ENCODE measurements at places on chromosomes 7 and 10.

GRCh38 chr7:140744005-140744404 is 47.5 kb downstream of the NDUFB2 start:
- no peak for DNase-seq

DNA sequence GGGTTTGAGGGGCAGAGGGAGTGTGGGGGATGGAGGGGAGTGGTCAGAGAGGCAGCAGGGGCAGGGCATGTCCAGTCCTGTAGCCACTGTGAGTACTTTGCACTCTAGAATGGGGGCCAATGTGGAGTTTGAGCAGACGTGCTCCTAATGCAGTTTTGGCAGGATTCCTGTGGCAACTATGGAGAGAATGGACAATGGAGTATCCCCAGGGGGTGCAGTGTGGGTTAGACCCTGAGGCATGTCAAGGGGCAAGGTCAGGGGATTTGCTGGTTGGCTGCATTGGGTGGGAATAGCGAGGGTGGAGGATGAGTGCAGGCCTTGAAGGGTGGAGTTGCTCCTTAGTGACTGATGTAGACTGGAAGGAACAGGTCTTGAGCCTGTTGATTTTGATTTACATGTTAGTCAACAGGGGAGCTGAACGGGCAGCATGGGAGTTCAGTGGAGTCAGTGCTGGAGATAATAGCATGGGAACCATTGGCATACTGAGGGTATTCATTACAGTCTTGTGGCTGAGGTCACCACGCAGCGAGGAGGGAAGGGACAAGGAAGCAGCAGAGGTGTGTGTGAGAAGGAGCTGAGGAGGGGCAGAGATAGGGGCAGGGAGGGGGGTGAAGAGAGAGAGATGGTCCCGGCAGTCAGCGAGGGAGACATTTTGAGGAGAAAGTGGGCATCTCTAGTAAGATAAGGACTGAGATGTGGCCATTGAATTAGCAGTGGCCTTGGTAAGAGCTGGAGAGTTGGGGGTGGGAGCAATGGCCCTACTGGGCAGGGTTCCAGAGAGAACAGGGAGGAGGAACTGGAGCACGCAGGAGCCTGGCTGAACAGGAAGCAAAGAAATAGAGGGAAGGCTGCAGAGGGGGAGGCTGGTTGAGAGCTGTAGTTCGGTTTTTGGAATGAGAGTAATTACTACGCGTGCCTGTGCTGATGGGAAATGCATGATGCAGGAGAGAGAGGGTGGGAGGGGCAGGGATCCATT is 112.7 kb downstream of the CCNY start:
- DNase-seq = no peak

- no peak for DNase-seq
Measured at GRCh38 chr10:4307910-4308309, 518.1 kb upstream of the AKR1E2 start.

GRCh38 chr10:43236176-43236850 is 30.6 kb downstream of the RASGEF1A start:
- DNase-seq = no peak

- no peak for DNase-seq
Measured at GRCh38 chr10:102549549-102549948, 45.8 kb downstream of the SUFU start.

GRCh38 chr7:117895276-117895675 is 22.0 kb upstream of the CTTNBP2 start:
- no peak for DNase-seq

DNA sequence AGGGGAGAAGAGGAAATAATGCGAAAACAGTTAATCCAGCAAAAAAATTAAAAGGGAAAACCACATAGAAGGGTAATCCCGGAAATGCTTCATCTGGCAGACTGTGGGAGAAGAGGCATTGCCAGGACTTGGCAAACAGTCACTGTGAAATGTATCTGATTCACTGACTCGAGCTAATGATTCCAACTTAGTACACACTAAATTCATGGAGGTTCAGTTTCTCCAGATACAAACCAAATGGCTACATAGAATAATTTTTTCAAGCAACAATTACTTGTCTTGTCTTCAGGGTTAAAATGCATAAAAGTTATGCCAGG is 36.4 kb downstream of the GDI2 start:
- no peak for DNase-seq

- no peak for DNase-seq
Measured at GRCh38 chr7:139829025-139829774, at the start of gene TBXAS1. Gene TBXAS1, plus strand, starts transcription at chr7:139829264. Its CDS starts 127 bp downstream, at chr7:139829391.

DNA sequence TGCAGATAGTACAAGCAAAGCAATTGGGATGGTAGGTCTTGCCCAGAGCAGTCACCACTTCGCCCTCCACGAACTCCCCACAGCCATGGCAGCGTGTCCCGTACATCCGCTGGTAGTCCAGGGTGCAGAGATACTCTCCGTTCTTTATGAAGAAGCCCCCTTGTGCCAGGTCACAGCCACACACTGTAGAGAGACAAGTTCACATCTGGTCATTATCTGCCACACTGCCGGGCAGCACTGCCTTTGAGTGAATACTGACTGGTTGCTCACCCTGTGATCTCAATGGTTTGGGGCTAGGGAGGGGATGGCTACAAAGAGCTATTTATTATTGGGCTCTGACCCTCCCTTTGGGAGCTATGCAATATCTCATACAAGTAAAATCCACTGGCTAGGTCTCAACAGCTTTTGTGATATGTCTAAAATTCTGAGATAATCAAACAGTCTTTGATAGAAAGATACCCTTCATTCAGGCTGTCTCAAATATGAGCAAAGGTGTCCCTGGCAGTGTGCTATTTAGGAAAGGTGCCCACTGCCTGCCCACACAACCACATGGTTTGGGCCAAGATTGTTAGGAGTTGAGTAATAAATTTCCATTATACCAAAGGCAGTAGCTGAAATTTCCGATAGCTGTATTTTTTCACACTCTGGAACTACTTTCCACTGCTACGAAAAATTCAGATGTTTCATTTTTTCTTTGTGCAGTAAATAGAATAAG is 82.5 kb downstream of the ABLIM1 start:
- no peak for DNase-seq

- no peak for DNase-seq
Measured at GRCh38 chr7:70698219-70698832, 433.6 kb upstream of the GALNT17 start.

GRCh38 chr7:48868916-48869315 is 55.4 kb upstream of the CDC14C start:
- no peak for DNase-seq

DNA sequence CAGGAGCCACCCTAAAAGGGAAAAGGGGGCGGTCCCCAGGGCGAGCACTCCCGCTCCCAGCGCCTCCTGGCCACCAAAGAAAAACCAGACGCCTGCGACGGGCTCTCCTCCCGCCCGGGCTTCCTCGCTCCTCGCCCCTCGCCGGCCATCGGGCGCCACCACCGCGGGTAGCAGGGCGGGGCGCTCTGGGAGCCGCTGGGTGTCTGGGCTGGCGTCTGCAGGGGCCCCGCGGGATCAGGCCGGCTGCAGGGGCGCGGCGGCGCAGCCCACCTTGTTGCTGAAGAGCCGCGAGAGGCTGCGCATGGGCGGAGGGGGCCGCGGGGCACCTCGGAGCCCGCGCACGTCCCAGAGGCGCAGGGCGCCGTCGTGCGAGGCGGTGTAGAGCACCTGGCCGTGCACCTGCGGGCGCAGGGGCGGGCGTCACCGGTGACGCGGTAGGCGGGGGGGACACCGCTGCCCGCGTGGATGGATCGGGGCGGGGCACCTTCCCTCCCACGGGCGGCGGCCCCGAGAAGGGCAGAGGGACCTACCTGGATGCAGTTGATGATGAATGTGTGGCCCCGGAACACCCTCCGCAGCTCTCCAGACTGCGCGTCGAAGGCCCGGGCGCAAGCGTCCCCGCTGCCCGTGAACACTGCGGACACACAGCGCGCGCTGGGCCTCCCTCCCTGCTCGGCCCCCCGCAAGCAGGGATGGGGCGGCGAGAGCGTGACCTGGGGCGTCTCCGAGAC is 28.3 kb downstream of the WDR86 start:
- no peak for DNase-seq

GRCh38 chr7:76317782-76318487 is 15.5 kb downstream of the HSPB1 start:
- DNase-seq = peak; percentile 92

- DNase-seq = no peak
Measured at GRCh38 chr7:106603346-106603745, 57.6 kb downstream of the CCDC71L start.

- no peak for DNase-seq
Measured at GRCh38 chr7:30678805-30679204, 3.5 kb downstream of the CRHR2 start.

DNA sequence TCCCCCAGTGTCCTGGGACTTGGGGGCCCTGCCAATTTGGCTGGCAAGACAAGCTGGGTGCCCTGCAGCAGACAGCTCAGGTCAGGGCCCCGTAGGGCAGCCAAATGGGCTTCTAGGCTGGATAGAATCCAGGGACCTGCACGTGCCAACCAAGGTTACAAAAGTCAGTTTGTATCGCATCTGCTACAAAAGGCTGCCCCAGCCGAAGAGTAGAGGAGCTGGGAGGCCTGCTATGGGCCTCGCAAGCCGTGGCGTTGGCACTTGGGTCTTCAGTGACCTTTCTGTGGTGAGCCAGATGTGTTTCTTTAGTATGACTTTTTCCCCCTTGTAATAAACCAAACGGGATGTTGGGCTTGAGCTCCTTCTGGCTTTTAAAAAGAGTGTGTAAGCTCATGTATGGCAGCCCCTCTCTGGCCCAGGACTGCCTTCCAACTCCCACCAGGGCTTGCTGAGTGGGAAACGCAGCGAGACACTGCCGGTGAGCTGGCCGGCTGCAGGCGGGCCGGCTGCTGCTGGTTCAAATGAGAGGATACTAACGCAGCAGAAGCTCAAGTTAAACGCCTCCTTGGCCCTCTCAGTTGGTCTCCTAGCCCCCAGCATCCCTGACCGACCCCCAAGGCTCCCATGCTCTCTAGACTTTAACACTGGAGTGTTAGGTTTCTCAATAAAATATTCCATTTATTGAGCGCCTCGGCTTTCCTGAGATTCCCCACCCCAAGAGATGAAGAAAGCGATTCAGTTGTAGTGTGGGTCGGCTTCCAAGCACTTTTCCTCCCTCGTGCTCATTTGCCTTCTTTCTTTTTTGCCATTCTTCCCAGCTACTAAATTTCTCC is 3.1 kb upstream of the HOXA10 start:
- no peak for DNase-seq

GRCh38 chr10:45553155-45553554 is 119.4 kb downstream of the ZFAND4 start:
- no peak for DNase-seq

DNA sequence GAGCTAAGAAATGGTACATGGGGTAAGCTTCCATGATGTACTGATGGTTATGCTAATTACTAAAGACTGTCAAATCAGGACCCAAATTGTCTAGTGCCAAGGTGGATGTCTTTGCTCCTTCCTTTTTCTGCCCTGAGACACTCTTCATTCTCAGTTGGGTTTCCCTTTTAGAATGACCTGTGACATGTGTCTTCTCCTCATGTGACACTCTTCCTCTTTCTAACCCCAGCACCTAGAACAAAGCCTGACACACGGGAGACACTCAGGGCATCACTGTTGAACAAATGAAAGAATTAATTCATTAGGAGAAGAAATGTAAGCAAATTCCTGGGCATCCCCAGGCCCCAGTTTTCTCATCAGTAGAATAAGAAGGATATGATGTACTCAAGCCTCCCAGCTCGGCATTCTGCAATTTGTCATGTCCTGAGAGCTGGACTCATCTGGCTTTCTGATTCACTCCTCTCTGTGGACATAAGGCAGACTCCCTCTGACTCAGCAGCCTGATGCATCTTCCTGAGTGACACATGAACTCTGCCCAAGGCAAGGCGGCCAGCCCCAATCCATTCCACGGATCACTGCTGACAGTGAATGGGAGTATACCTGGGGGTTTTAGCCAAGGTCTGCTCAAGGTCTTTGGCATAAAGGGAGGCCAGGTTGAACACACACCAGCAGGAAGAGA is 473.8 kb downstream of the KCNMA1 start:
- no peak for DNase-seq

- no peak for DNase-seq
Measured at GRCh38 chr7:97006816-97007582, 1.6 kb downstream of the DLX6 start.

- no peak for DNase-seq
Measured at GRCh38 chr7:151351027-151351426, 9.4 kb downstream of the NUB1 start.

- DNase-seq = no peak
Measured at GRCh38 chr10:44261710-44262455, 123.0 kb downstream of the CXCL12 start.

GRCh38 chr10:129877773-129878371 is 86.2 kb downstream of the EBF3 start:
- DNase-seq = no peak

GRCh38 chr10:44394696-44395381 is 9.9 kb upstream of the CXCL12 start:
- no peak for DNase-seq

- DNase-seq = no peak
Measured at GRCh38 chr7:91929463-91929862, 11.2 kb upstream of the AKAP9 start.

GRCh38 chr7:157694376-157694665 is 357.5 kb downstream of the DNAJB6 start:
- DNase-seq = no peak

DNA sequence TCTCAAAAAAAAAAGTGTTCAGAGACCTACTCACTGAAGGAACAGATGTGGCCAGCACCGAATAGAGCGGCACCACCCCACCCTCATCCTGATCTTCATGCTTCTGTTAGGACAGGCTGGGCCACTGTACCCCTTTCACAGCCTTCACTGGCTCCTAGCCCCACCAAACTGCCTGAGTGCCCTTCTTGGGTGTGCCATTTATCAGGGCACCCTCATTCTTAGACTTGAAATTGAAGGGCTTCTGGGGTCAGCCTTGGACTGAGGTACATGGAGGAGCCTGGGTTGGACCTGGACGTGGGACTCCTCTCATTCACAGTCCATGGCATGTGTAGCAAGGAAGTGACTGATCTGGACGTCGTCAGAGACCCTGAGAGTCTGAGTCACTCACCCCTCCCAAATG is 190.3 kb downstream of the COBL start:
- no peak for DNase-seq

- no peak for DNase-seq
Measured at GRCh38 chr10:58488921-58489320, 23.8 kb upstream of the BICC1 start.

GRCh38 chr10:128780156-128780761 is 654.0 kb upstream of the MKI67 start:
- no peak for DNase-seq

- no peak for DNase-seq
Measured at GRCh38 chr10:91105269-91105668, 115.2 kb upstream of the PCGF5 start.

GRCh38 chr10:122288262-122288661 is 17.2 kb downstream of the BTBD16 start:
- DNase-seq = no peak
